ENCODE measurements at places on chromosomes 13 and 19.

GRCh38 chr13:113425941-113426590 lies 27.2 kb downstream of the ADPRHL1 start:
- no peak for DNase-seq

GRCh38 chr19:28012361-28012760 lies 1200.6 kb downstream of the UQCRFS1 start:
- DNase-seq: no peak

DNA sequence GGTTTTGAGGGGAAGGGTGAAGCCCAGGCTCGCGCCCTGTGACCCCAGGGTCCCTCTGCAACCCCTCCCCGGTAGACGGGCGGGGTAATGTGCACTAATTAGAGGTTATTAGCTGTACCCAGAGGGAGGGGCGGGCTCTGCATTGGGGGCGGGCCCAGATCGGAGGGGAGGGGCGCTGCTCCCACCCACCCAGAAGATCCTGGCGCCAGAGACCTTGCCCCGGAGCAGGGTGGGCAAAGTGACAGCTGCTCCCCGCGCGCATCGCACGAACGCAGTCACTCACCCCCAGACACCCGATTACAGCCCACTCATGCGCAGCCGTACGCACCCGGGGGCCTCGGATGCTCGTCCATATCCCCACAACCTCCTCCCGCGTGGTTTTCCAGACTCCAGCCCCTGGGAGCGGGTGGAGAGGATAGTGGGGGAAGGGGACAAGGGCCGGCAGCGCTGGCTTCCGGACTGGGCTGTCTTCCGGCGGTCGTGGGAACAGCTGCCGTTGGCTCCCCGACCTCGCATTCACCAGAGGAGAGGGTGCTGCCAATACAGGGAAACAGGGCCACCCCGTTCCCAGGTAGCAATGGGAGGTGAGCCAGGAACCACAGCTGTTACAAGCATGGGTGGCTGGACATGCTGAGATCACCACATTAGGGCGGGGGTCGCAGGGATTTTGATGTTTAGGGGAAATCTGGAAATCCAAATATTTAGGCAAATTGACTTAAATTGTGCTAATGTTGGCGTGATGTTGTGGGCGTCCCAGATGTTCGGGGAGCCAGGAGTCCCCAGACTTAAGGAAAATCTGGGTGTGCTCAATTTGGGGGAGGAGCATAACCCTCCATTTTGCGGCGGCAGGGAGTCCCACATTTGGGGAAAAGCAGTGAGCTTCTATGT lies 2.9 kb upstream of the HOOK2 start:
- no peak for DNase-seq

DNA sequence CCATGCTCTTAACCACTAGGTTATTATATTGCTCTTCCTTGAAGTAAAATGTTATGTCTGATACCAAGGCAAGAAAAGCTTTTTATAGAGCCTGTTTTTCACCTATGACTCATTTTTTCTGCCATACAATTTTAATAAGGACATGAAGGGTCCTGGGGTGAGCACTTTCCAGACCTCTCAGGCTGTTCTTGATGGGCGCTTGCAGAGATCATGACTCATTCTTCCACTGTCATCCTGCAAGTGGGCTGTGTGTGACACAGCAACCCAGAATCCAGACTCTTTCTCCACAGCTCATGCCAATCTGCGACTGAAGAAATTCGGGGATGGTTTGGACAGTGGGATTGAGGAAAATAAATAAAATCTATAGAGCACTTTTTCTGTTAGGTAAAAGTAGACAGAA lies 506.7 kb upstream of the NBEA start:
- DNase-seq: no peak

GRCh38 chr19:50679177-50680125 lies 30.2 kb downstream of the C19orf81 start:
- peak; percentile 77 for DNase-seq

DNA sequence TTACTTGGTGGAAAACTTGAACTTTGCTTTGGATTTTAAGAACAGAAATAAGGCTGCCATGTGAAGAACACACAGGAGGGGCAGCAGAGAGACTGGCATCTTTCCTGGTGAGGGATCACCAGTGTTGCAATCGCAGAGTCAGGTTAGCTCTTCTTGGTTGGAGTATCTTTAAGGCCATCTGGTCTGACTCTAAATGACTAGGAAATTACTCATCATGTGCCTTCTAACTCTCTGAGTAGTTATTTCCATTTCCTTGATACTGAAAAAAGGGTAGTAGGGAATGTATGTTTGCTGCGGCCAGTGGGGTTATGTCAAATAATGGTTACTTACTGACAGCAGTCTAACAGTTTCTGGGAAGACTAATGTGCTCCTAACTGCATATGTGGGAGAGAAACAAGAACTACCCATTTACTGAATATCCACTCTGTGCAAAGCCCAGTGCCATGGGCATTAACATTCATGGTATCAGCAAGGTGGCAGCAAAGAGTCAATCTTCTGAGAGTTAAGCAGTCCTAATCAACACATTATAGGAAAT lies 122.1 kb downstream of the COG6 start:
- no peak for DNase-seq

- no peak for DNase-seq
Observed at GRCh38 chr19:48853483-48853882, 14.9 kb downstream of the PLEKHA4 start.

- no peak for DNase-seq
Observed at GRCh38 chr13:109783815-109784589, 2.4 kb downstream of the IRS2 start.

- DNase-seq: no peak
Observed at GRCh38 chr19:5575590-5575989, 7.8 kb upstream of the TINCR start.

DNA sequence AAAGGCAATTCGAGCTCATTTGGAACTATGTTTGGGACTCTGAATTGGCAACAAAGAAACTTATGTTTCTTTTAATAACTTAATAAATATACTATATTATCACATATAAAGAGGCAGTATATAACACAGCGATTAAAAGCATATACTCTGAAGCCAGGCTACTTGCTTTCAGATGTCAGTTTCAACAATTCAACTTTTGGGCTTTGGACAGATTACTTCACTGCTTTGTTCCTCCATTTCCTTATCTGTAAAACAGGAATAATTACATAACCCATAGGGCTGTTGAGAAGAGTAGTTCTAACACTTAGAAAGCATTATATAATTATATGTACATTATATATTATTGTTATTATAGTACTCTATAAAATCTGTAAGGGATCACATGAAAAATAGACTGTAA lies 107.2 kb downstream of the EDNRB start:
- DNase-seq: no peak

GRCh38 chr19:32818536-32818935 lies 51.0 kb downstream of the SLC7A9 start:
- DNase-seq: no peak

DNA sequence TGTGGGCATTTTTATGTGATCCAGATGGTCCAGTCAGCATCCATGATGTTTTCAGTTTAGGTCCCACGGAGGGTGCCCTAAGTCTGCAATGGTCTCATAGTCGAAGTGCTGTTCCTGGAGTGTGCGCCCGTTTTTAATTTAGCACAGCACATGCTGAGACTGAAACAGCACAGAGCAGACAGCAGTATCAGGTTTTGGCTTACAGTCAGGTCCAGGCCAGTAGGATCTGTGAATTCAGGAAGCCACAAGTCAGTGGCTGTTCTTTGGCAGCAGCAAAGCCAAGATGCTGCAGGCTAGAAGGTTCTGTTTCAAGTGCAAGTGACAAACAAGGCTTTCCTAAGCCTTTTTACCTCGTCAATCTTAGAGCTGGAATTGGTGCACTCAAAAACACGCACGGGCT lies 18.3 kb downstream of the FBXO27 start:
- DNase-seq: no peak

DNA sequence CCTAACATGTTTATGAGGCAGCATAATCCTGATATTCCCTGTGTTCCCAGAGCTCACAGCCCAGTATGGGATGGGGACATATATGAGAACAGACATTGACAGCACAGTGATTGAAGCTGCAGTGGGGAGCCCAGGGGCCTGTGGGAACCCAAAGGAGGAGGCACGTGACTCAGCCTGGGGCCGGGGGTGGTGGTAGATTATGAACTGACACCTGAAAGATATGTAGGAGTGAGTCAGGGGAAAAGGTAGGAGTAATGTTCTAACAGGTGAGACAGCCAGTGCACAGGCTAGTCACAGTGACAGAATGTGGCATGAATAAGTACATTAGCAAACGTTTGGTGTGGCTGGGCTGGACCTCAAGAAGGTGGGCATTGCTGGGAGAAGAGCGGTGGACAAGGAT lies 29.0 kb downstream of the CKM start:
- no peak for DNase-seq

- DNase-seq: no peak
Observed at GRCh38 chr13:113819731-113820715, 43.9 kb downstream of the GAS6 start.

DNA sequence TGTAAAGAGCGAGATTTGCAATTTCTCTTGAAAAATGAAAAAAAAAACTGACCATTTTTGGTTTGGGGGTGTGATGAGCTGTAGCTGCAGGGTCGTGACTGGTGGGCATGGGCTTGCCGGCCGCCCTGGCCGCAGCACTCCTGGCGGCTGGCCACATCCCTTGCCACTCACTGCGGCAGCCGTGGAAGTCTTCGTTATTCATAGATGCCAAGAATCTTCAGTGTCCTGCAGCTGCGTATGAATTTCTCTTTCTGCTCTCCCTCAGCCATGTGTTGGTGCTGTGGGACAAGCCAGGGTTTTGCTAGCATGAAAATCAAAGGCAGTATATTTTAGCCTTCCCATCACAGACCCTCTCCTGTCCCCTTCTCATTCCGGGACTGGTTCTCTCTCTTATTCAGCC lies 151.7 kb upstream of the TSHZ3 start:
- DNase-seq: no peak

DNA sequence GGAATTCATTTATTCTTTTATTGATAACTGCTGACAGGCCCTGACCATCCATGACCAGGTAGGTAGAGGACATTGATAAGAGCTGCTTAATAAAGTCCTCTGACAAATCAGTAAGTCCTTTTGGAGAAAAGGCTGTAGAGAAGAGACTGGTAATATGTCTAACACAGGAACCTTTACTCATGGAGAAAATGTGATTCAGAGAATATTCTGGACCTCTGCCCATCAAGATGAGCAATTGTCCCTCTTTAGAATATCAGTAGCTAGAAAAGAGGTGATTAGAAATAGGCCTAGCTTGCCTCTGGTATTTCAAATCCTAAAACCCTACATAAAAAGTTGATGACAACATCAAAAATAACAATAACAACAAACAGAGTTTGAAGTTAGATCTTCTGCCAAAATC lies 642.3 kb downstream of the TBC1D4 start:
- DNase-seq: no peak

- no peak for DNase-seq
Observed at GRCh38 chr19:32869966-32870573, 503 bp upstream of the SLC7A9 start.

- DNase-seq: no peak
Observed at GRCh38 chr13:111562716-111563115, 242.3 kb downstream of the TEX29 start.

DNA sequence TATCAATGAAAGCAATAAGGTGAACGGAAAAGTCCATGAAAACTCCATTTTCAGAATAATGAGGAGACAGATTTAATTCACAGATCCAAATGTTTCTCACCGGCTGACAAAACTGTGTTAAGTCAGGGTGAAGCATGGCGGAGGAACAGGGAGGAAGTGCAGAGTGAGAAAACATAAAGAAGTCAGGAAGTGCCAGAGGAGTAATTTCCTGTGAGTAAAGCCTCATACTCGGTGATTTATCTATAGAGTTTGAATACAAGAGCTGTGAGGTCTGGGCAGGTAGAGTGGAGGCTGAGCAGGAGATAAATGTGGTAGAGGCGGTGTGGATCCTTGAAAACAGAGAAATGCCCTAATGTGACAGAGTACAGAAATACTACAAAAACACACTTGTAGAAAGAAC lies 11.4 kb downstream of the CARD8 start:
- no peak for DNase-seq

DNA sequence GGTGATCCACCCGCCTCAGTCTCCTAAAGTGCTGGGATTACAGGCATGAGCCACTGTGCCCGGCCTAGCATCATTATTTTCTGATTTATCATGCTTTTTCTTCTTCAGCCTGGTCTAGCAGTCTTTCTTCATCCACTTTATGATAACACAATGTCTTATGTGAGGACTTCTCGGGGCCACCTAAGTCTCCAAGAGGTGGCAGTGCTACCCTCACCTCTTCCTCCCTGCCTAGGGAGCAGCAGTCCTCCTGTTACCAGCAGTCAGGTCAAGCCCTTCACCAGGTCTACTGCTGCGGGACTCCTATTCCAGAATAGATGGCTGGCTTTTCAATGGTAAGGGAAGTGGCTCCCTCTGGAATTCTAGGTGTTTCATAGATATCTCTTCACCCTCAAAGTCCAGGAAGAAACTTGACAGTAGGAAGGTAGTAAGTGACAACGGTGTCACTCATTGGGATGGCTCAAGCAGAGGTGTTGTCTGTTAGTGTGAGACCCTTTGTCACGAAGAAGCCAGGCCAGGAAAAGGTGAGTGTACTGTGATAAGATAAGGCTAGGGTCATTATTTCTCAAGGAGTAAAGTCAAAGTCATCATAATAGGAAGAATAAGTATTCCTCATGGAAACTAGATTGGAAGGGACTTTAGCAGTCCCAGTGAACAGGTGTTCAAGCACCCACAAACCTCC lies 164.0 kb downstream of the KLF5 start:
- DNase-seq: no peak

DNA sequence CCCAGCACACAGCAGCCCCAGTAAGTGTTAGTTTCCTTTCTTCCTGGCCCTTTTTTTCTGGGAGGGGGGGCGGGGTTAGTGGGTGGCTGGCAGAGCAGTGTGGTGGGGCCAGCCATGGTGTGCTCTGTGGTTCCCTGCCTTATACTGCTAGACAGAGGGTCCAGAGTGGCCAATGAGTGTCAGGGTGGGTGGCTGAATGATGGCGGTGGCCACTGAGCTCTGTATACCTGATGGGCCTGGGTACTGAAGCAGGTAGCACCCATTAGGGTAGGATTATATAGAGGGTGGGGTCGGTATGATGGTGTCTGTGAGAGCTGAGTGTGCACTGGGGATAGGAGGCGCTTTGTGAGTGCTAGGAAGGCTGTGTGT lies 13.8 kb downstream of the CIC start:
- no peak for DNase-seq

DNA sequence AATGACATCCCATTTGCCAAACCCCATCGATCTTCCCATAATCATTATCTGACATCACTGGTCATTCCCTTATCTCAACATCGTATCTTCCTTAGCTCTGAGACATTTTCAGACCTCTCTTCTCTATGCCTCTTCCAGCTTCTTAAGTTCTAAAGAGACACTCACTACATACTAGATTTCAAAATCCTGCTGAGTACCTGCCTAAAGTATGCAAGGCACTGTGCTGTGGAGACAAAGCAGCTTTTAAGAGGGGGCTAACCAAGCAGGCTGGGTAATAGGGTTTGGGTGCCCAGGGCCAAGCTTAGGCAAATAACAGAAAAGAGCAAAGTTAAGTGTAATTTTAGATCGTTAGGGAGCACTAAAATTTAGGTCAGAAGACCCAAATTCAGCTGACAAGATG lies 3.4 kb upstream of the POMP start:
- no peak for DNase-seq

Data from NCI-H460 (cell line).